ENCODE measurements at places on chromosomes 16 and 17.

DNA sequence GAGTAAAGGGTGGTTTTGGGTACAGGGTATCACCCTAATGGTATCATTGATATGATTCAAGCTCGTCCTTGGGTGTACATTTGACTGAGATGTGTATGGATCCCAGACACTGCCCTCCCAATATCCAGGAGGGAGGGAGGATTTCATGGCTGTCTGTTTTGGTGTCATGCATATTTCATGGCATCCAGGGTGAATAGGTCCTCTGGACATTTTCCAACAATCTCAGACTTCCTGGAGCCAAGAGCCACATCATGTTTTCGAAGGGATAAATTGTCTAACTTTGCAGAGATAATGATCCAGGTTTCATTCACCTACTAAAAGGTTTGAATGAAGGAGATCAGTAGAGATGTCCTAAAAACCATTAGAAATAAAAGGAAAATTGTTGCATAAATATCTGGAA, 431.9 kb downstream of the SHISA9 start:
- DNase-seq: no peak

DNA sequence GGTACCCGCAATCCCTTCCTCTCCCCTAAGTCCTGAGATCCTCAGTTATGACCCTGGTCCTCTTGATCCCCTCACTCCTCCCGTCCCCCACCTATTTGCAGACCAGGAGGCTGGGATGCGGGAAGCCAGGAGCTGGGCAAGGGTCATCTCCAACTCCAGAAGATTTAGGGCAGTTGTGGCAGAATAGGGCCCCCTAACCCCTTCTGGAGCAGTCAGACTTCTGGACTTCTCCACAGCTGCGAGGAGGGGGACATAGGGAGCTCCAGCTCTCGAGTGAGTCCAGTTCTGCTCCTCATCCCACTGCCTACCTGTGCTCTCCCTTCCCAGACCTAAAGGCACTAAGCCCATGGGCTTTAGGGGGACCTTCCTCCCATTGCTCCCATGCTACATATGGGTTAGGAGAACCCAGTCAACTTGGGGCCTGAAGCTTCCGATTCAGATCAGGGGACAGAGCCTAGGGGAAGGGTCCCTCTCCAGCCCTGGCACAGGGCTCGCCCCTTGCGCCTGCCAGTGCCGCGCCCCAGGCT, 1.3 kb downstream of the WNK4 start:
- no peak for DNase-seq

- DNase-seq: no peak
These were observed 254.8 kb downstream of the SEC14L1 start for GRCh38 chr17:77395501-77396048.

DNA sequence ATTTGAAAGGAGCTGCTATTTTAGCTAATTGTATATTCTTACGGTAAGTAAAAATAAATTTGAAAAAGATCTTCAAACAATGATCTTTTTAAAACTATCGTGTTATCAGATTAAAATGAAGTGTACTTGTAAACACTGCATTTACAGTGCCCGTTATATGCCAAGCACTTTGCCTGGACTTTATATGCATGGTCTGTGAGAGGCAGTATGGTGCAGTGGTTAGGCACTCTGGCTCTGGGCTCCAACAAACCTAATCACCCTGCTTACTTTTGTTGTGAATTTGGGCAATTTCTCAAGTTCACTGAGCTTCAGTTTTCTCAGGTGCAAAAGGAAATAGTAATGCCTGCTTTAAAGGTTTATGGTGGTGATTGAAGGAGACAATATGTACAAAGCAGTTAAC, 1.4 kb downstream of the PMP22 start:
- no peak for DNase-seq

DNA sequence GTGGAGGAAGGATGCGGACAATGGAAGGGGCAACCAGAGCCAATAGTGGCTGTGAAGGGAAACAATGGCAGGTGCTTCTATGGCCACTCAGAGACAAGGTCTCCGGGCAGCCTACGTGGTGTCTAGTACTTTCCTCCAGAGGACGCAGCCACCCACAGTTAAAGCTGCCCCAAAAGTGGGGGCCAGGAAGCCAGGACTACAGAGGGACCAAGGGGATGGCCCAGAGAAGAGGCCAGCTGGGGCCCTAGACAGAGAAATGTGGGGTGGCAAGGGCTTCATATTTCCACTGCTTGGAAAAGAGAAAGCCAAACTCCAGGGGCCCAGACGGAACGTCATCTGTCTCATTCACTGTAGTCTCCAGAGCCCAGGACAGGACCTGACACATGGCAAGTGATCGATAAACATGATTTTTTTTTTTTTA, 837 bp upstream of the PER1 start:
- DNase-seq: no peak

- peak; percentile 8 for DNase-seq
These were observed 863 bp downstream of the ADCY9 start for GRCh38 chr16:4115209-4115948.

- DNase-seq: no peak
These were observed at the start of gene ABCC3 for GRCh38 chr17:50634224-50634914. Gene ABCC3 (plus strand): TSS chr17:50634881. CDS start chr17:50634937, 56 bp downstream.

- no peak for DNase-seq
These were observed 2.3 kb upstream of the GRB2 start for GRCh38 chr17:75407655-75408352.

GRCh38 chr16:53785044-53785443, 81.1 kb downstream of the FTO start:
- no peak for DNase-seq

Data from stimulated activated CD8-positive, alpha-beta memory T cell treated with anti-CD3 and anti-CD28 coated beads, Interleukin-4, amount 100 ng/mL, for 1 hour (primary cell).